ENCODE measurements at places on chromosomes 4 and X.

DNA sequence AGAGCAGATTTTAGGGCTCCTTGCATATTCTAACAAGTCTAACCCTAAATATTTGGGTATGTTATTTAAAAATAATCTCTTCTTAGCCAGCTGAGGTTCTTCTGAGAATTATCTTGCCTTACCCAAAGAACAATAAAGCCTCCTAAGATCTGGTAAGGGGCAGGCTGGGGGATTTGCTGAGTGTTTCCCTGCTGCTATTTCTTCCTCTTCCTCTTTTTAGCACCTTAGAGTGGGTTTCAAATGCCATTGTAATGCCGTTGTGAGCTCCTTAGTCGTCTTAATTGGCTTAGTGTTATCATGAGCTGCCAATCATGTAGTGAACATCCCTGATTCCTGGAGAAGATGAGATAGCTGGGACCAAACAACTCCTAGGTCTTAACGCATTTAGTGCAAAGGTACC lies 15.4 kb downstream of the STOX2 start:
- no peak for DNase-seq

DNA sequence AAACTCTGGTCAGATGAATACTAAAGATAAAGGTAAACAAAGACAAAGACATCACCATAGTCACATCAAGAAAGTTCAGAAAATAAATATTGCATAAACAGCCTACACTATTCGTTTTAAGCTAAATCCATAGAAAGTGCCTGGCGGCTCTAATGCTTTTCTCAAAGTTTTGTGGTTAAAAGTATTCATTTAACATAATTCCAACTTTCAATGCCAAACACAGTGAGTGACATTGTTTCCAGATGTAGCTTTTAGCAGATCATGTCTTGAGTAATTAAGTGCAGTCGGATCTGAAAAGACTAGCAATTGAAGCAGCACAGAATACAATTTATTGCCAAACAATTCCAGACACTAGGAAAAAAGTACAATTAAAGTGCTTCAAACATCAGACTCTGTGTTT lies 287.1 kb upstream of the ADGRL3 start:
- no peak for DNase-seq

GRCh38 chr4:88646528-88647280 lies 50.9 kb downstream of the NAP1L5 start:
- DNase-seq = no peak

DNA sequence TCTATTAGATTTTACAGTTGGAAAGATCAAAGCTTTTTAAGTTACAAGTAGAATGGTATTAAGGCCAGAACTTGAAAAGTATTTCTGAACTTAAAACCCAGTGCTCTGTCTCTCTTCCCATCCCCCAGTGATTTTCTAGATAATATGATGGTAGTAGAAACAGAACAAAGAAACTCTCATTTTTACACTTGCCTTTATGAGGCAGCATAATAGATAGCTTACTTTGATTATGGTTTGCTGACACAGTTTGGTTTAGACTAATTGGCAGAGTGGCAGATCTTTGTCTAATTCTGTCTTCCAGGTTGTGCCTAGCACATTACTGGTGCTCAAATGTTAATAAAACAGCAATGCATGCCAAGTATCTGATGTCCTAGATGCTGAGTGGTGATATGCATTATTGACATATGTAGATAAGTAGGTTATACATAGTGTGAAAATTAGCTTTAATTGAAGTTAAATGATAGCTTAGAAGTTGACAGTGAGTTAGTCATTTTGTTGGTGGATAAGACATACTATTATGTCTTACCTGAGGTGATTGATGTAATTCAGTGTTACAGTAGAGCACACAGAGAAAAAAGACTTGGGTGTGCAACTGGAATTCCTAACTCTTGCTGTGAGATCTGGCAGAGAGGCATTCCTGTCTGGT lies 4.3 kb upstream of the RAPGEF2 start:
- DNase-seq = no peak

- DNase-seq = no peak
Measured at GRCh38 chr4:37588150-37588549, 98.0 kb downstream of the RELL1 start.

DNA sequence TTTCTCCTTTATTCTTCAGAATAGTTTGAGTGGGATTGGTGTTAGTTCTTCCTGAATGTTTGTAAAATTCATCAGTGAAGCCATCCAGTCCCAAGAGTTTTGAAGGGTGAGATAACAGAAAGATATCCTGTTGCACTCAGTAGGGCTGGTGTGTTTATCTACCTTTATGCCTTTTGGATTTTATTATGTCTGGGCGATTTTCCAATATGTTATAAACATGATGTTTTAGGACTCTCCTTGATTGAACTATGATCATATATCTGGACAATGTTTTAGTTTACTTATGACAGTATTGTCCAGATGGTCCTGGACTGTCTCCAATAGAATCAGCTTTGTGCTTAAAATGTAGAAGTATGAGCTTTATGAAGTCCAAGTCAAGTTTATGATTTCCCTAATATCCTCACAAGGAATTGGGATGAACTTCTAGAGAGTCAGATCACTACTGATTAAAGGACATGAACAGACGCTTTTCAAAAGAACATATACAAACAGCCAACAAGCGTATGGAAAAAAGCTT lies 77.6 kb upstream of the ITM2A start:
- no peak for DNase-seq
